Progenitor cell of endocrine pancreas (in vitro differentiated cells): ENCODE measurements at places on chromosomes 2 and 18.

- DNase-seq, result no peak
Measured at GRCh38 chr18:75937306-75937705, 509.8 kb upstream of the SMIM21 start.

DNA sequence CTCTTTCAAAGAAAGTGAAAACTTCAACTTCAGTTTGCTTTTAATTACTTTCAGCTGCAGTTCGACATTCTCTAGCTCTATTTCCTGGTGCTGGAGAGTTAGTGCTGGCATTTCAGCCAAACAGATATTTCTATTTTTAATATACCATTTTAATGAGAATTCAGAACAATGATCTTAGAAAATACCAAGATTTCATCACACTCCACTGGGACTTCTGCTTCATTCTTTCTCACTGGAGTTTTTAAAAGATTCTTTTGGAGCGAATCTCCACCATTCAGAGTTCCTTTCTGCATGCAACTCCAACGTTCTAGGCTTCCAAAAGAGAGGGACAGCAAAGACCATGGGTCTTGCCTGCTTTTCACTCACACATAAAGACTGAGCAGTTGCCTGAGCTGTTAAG lies 94.2 kb downstream of the CABLES1 start:
- no peak for DNase-seq

DNA sequence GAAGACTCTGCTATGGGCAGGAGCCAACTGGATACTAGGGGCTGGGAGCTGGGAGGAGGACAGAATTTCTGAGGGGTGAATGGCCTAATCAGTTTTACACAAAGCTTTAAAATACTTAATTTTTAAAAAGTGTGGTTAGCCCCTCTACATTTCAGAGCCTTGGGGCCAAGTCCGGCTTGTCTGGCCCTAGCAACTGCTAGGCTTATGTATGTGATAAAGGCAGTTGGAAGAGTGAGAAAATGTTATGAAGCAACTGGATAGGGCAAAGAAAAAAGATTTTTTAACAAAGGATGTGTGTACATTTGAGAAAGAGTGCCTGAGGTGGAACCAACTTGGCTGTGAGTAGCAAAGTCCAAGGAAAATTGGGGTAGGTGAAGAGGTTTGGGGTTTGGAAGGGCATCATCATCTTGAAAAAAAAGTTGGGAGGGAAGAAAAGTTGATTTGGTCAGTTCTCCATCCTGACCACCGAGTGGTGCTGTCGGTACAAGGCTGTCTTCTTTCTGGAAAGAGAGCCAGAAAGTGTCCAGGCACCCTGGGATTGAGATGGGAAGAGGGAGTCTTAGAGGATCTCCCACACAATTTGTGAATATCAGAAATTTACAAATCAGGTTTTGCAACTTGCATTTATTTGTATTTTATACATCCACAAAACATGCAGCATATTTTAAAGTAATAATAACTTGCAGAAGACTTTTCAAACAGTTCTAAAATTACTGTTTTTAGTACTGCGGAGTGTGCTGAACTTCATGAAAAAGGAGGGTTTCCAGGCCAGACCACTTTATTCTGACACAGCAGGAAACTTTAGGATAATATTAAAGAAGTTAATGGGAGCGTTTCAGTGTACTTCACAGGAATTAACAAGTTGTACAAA lies 10.5 kb upstream of the CDK15 start:
- DNase-seq, result no peak

DNA sequence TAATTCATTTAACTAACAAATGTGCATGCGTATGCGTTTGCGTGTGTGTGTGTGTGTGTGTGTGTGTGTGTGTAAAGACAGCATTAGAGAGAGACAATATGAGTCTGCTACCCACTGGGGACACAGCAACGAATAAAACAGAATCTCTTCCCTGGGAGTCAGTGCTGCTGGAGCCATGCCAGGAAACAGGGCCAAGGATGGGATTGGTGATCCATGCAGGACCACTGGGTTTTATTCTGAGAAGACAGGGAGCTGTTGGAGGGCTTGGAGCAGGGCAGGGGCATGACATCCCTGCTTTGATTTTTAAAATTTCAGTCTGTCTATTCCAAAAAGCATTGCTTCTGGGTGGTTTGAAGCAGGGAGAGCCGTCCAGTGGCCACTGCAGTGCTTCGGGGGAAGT lies 62.9 kb downstream of the PDCL3 start:
- no peak for DNase-seq

DNA sequence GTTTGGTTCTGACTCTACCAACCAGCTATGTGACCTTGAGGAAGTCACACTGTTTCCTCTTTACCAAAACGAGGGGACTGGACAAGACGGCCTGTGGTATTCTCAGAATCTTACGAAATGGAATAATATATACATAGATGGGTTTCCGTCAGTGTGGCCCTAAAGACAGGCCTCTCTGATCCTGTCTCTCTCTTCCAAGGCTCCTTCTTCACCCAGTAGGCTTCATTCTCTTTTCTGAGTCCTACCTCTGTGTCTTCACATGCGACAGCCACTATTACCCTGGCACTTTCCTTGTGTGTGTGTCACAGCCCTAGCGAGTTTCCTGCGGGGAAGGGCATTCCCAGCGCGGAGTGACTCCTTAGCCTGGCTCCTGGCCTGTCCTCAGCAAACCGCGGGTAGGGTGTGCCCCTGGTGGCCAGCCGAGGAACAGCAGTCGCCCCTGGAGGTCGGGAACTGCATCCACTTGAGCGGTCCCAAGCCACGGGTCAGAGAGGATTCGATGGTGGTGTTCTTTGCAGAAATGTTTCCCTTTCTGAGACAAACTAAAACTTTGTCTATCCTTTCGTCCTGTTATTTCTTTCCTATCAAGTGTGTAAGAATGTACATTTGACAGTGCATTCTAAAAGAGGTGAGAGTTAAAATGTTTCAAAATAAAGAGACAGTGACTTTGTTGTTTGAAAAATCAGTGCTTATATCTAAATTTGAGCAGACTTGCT lies 63.3 kb downstream of the RAB31 start:
- DNase-seq, result peak; percentile 84

GRCh38 chr2:212912445-212913103 lies 238.8 kb downstream of the IKZF2 start:
- DNase-seq, result no peak

DNA sequence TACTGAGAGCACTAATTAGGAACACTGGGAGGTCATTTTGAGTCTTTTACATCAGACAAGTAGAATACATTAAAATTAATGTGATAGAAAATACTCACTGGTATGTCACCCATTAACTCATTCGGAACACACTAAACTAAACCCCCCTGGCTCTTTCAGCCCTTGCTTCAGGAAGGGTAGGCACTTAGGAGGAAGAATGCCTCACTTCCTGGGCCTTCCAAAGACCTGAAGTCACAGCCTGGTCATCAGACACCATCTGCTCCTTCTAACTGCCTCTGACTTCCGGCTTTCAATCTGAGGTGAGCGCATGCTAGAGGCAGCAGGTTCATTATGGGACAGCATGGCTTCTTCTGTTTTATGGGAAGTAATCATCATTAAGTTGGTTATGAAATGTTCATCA lies 451.4 kb downstream of the PID1 start:
- no peak for DNase-seq

- DNase-seq, result no peak
Measured at GRCh38 chr2:30990176-30990575, 148.1 kb downstream of the GALNT14 start.

GRCh38 chr2:7971248-7971647 lies 710.6 kb upstream of the ID2 start:
- no peak for DNase-seq

DNA sequence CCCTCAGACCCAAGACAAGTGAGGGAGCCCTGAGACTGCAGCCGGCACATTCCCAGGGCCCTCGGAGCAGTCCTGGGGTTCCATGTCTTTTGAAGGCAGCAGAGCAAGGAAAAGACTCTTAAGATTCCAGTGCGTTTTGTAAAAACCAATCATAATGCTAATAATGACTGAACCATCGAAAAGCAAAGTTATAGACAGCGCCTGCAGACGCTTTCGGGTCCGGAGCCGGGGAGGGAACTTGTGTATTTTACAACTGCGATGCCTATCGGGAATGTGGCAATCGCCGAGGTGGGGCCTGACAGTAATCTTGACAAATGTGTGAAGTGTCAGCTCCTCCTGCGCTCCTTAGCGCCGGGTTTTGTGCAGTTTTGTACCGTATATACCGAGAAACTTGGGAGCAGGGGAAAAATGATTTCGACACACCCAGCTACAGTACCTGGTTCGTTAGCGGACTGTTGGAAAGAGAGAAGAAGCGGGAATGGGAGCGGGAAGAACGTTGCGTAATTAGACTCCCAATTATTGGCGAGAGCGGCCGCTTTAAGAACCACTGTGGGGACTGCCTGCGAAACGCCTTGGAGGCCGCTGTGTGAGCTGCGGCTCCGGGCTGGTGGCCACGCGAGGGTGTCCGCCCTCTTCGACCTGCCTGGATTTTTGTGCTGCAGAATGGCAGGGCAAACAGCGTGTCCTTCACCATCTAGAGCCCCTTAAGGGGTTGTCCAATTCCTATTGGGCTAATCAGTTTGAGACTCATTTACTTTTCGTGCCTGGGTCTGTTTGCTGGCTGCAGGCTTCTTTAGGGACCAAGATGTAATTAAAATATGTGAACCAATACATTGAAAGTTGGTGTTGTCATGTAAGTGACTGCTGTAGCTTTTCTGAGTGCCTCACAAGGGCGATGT lies 2.4 kb downstream of the EPAS1 start:
- no peak for DNase-seq

DNA sequence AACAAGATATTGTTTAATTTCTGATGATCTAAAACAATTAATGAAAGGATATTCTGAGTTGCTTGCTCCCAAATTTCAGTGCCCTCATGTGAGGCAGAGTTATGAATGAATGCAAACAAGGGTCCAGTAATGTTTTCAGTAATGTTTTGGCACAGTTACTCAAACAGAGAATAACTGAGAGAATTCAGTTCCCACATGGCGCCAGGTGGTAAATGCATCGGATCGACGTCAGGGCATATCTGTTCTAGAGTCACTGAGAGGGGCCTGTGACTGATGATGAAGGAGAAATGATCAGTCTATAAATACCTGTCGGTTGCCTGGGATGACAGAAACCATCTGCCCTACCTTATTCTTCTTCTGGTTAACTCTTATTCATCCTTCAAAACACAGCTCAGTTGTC lies 81.4 kb downstream of the KCNS3 start:
- DNase-seq, result no peak

DNA sequence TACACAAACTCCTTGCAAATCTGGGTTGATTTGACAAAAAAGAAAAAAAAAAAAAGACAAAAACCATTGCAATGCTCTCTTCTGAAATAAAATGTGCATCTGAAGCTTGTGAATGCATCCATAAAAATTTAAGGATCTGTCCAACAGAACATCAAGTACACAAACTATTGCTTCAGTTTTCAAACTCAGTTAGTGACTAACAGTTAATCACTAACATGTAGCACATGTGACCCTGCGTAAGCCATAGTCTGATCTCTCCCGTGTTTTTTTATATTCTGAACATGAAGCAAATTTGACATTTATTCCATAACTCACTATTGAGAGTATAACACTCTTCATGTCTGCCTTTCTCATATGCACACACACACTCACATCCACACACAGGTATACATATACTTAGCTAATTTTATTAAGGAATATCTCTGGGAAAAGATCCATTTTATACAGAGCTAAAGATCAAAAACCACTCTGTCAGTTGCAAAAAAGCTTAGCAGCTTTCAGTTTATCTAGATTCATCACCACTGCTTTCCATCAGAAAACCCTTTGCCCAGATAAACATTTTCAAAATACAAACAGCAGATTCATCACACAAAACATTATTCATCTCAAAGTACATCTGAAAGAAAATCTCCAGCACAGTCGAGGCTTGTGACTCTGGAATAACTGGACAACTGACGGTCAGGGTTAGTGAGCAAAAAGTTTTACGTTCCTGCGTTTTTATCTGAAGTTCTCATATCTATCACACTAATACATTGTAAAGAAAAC lies 1000.4 kb upstream of the ACVR2A start:
- DNase-seq, result no peak

DNA sequence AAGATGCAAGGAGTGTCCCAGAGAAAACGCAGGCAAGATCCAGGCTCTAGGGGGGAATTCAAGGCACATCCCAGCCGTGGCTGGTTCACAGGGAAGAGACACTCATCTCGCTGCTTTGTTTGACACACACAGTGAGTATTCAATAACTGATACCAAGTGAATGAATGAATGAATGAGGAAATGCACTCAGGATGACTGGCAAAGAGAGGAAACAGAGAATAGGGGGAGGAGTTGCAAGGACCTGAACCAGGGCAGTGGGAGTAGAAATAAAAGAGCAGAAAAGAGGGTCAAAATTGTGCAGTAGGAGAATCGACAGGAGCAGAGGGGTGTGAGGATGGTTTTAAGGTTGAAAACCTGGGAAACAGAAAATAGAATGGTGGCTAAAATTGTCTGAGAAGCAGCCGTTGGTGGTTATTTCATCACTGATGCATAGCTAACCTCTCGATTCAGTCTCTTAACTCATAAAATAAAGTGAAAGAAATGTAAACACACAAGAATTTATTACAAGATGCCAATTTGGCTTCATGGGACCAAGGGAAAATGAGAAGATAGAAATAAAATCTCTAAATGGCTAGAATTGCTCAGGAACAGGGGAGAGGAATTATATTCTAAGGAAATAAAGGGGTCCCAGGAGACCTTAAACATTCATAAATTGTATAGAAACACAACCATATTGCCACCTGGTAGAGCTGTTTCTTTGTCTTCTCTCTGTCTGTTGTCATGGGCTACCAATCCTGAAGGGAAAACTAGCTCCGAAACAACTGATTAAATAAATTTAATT lies 63.9 kb upstream of the PHLPP1 start:
- no peak for DNase-seq

DNA sequence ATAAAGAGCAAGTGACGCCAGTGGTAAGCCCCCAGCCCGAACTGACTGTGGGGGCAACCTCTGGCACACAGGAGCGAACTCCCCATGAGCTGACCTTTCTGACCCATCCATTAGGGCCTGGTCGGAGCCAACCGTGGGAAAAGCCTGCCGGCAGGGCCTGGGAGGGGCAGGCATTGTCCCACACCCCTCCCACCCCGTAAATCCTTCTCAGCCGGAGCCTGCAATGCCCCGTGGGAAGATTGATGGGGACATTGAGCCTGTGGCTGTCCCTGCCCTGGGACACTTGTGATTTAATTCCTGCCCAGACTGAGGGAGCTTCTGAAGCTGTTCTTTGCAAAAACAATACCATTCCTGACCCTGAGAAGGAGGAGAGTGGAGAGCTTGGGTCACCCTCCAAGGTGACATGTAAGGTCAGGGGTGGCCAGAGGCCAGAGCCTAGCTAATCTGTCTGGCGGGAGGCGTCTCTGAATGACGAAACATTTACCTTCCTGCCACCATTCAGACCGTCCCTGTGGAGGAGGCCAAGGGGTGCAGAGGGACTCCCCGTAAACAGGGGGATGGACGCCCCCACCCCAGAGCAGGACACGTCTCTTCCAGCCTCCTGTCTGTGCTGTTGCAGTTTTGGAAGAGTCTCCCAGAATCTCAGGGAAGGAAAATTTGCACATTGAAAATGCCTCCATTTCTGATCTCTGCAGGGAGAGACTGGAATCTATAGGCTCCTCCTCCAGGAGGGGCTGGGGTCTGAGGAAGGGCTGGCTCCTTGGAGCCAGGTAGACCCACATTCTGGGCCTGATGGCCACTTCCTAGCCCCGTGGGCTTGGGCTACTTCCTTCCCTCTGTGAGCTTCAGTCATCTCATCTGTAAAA lies 51.2 kb upstream of the HS6ST1 start:
- no peak for DNase-seq

- no peak for DNase-seq
Measured at GRCh38 chr2:144015036-144015435, 504.9 kb downstream of the ZEB2 start.
